ENCODE measurements at places on chromosomes 1 and 21. TPM values are rescaled to one million over a fixed set of nuclear protein-coding genes. Genes with fewer than 3 reads are reported as not detected.
A peak's percentile ranks its signal among the peaks of the same experiment; 100 is the strongest.

- H3K4me3 ChIP-seq, result no peak overlapping the region
- DNase-seq, result peak; percentile 41
- no peaks in the 10 kb centered on the region for H3K4me1 ChIP-seq
- no peaks in the 10 kb centered on the region for H3K27me3 ChIP-seq
- no peaks in the 10 kb centered on the region for H3K36me3 ChIP-seq
- no peak overlapping the region for H3K27ac ChIP-seq
Observed at GRCh38 chr1:53605181-53605580, 133.8 kb downstream of the GLIS1 start.

GRCh38 chr21:39523915-39524314 is 72.1 kb downstream of the SH3BGR start:
- no peaks in the 10 kb centered on the region for H3K27me3 ChIP-seq
- DNase-seq, result no peak
- H3K4me3 ChIP-seq, result no peak overlapping the region
- H3K27ac ChIP-seq, result no peak overlapping the region
- H3K4me1 ChIP-seq, result no peaks in the 10 kb centered on the region

HLCS gene
- total RNA-seq, result 30.1 TPM

DNA sequence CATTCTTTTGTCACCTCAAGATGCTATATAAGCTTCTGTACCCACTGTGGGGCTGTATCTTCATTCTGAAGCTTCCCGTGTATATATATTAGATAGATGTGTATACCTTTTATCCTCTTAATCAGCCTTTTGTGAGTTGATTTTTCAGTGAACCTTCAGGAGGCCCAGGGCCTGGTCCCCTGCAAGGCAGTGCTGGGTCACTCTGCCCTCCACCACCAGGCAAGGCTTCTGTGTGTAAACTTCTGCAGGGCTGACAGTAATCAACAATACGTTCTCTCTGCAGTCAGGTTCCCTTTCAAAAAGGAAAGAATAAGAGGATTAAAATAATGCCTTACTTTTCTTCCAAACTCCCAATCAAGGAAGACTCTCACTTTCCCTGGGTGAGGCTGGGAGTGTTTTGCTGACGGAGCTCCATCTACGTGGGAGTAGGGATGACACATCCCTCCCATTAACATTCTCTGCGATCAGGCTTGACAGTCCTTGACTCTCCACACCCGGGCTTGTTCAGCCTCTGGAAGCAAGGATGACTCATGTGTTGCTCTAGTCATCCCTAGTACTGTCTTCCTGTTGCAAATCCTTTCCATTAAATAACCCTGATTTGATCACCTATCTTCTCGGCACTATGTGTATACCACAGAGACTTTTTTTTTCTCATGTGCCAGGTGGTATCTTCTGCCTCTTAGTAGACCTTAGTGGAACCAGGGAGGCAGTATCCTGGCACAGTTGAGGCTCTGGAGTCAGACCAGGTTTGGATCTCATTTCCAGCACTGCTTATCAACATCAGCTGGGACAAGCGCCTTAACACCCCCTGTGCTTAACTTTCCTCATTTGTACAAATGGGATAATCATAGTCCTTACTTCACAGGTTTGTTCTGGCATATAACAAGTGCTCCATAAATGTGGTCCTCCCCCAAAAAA is 70.3 kb upstream of the KCNK1 start:
- H3K36me3 ChIP-seq, result no peaks in the 10 kb centered on the region
- DNase-seq, result peak; percentile 53
- no peaks in the 10 kb centered on the region for H3K27me3 ChIP-seq
- peaks cover 13% of the 10 kb centered on the region for H3K4me1 ChIP-seq
- no peak overlapping the region for H3K4me3 ChIP-seq

TTLL10 gene
- 1.2 TPM for total RNA-seq

LGR6 gene
- total RNA-seq, result 2.0 TPM

PRAMEF11 gene
- total RNA-seq, result not detected

DDX59 gene
- 27.5 TPM for total RNA-seq

DNA sequence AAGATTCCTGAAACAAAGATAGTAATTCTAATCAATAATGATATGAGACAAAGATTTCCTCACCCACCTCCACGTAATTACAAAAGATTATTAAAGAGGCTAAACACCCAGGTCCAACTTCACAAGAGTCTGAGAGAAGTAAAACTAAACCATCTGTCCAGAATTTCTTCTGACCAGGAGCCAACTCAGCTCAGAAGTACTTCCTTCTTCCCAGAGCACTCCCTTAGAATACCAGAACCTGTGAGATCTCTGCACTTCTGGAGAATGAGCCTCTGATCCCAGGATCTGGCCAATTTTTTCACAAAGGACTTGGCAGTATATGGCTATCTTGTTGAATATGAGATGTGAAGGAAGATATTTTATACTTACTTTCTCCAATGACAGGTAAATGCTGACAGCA is 120.6 kb upstream of the PALMD start:
- no peaks in the 10 kb centered on the region for H3K27me3 ChIP-seq
- H3K4me3 ChIP-seq, result no peak overlapping the region
- DNase-seq, result no peak
- no peaks in the 10 kb centered on the region for H3K36me3 ChIP-seq

SLAMF1 gene
- not detected for total RNA-seq

DNA sequence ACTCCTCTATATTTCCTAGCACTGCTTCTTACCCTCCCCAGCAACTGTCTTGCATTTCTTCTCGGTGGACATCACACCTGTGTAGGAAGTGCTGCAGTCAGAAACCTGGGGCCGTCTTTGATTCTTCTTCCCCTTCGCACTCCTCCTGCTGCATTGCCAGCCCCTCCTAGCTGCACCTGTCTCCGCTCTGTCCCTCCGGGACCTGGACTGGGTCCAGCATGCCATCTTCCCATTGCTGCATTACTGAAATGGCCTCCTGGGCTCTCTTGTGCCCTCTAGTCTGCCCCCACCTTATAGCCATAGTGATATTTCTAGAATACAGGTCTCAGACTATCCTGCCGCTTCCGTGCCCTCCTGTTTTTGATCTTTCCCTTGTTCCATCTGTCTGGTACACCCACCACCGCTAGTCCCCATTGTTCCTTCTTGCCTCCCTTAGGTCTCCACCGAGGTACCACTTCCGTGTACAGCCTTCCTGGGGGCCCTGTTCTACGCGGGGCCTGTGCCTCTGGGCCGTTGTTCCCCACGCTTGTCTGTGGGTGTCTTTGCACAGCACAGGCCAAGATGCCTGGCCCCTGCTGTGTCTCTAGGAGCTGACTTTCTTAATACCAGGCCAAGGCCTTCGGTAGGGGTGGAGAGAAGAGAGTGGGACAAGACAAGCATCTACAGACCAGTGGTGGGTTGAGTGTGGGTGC is 107.6 kb downstream of the GALNT2 start:
- peak; percentile 33 for DNase-seq
- no peaks in the 10 kb centered on the region for H3K4me1 ChIP-seq
- H3K36me3 ChIP-seq, result peaks cover 3% of the 10 kb centered on the region
- no peak overlapping the region for H3K4me3 ChIP-seq
- H3K27me3 ChIP-seq, result no peaks in the 10 kb centered on the region
- peak overlapping the region; percentile 18 for H3K27ac ChIP-seq

CFHR4 gene
- total RNA-seq, result not detected

DNA sequence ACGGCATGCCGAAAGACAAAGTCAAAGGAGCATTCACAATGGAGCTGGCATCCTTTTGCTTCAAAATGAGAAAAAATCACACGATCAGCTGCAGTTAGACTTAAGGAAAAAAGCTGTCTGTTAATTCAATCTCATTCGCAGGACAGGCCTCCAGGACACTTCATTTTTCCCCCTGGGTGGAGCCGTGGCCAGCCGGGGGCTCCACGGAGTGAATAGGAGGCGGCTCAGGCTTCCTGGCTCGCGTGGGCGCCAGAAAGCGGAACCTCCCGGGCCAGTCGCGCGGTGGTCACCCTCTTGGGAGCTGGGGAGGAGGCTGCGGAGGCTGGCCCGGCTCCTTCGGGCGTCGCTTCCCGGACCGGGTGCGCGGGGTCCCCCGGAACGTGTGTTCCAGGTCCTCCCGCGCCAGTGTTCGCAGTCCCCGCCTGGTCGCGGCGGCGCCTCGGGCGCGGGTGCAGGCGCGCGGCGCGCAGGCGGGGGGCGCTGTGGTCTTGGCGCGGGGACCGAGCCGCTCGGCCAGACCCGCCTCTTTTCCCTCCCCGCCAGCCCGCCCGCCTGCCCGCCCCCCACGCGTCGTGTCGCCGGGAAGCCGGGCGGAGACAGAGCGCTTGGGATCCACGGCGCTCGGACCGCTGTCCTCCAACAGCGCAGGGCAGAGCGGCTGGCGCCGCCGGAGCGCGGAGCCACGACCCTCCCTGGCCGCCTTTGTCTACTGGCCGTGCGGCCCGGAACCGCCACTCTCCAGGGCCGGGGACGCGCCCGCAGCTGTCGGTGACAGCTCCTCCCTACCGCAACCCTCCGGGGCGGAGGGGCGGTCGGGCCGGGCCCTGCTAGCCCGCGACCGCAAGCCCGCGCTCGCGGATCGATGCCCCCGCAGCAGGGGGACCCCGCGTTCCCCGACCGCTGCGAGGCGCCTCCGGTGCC is at the start of gene RHOU:
TSS of gene RHOU (plus strand) at position 599 of the 921 bp plus-strand sequence. CDS start at position 863, 264 bp downstream.
- peak; percentile 86 for DNase-seq
- H3K4me1 ChIP-seq, result peaks cover 4% of the 10 kb centered on the region
- peak within 1 kb of the TSS; percentile 71 for H3K27ac ChIP-seq
- no peaks in the 10 kb centered on the region for H3K36me3 ChIP-seq
- peak within 1 kb of the TSS; percentile 77 for H3K4me3 ChIP-seq

TSACC gene
- total RNA-seq, result not detected

UBE2U gene
- not detected for total RNA-seq

DYNLT4 gene
- not detected for total RNA-seq

APH1A gene
- 110 TPM for total RNA-seq

- no peak overlapping the region for H3K4me3 ChIP-seq
- no peaks in the 10 kb centered on the region for H3K27me3 ChIP-seq
- DNase-seq, result no peak
- no peak overlapping the region for H3K27ac ChIP-seq
- H3K36me3 ChIP-seq, result peaks cover 6% of the 10 kb centered on the region
Observed at GRCh38 chr1:226659641-226660040, 79.4 kb downstream of the ITPKB start.

DNA sequence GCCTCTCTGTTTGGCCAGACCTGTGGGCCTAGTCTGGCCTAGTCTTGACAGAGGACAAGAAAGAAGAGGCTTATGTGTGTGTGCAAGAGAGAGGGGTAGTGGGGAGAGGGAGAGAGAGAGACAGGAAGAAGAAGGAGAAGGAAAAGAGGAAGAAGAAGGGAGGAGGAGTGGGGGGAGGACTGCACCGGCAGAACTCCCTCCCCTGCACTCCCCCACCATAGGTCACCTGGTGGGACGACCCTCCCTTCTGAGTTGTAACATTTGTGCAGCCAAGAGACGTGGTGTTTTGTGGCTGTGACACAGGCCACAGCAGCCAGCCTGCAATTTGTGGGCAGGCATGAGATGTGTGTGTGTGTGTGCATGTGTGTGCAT is 4.3 kb downstream of the INAVA start:
- H3K4me1 ChIP-seq, result peaks cover 30% of the 10 kb centered on the region
- H3K36me3 ChIP-seq, result peaks cover 30% of the 10 kb centered on the region
